ENCODE measurements at places on chromosomes 11 and 22.

- DNase-seq = no peak
Measured at GRCh38 chr22:49893025-49893424, 25.2 kb downstream of the ALG12 start.

DNA sequence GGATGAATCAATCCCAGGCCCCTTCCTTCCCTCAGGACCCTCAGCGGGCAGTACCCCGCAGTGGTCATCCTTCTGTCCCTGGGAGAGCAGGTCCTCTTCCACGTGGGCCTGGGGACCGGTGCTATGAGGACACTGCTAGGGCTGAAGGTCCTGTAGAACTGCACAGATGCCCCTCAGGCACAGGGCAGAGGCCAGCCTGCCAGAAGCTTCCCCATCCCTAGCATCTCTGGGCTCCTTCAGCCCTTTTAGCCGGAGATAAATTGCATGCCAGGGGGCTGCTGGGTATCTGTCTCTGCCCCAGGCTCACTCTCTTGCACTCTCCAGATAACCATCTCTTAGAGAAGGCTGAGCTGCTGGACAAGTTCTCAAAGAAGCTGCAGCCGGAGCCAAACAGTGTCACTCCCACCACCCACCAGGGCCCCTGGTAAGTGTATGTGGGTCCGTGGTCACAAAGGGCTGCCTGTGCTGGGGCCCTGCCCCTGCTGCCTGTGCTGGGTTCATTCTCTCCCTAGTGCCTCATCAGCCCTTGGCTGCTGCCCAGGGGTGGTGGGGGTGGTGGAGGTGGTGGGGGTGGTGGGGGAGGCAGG, 2.3 kb downstream of the ATG16L2 start:
- no peak for DNase-seq

DNA sequence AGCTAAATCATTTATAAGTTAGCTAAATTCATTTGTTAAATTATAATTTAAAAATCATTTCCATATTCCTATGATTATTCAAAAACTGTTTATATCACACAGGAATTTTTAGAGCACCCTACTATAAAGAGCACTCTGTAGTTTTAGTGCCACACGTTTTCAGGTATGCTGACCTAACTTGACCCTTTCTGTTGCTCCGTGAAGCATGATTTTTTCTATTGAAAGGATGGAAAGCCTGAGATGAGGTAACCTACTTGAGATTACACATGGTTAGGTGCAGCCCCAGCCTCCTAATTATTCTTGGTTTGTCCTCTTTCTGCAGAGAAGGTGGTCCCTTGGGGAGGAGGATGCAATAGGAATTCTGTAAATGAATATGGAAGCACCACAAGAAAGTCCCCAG, 72.6 kb downstream of the PPFIBP2 start:
- no peak for DNase-seq

DNA sequence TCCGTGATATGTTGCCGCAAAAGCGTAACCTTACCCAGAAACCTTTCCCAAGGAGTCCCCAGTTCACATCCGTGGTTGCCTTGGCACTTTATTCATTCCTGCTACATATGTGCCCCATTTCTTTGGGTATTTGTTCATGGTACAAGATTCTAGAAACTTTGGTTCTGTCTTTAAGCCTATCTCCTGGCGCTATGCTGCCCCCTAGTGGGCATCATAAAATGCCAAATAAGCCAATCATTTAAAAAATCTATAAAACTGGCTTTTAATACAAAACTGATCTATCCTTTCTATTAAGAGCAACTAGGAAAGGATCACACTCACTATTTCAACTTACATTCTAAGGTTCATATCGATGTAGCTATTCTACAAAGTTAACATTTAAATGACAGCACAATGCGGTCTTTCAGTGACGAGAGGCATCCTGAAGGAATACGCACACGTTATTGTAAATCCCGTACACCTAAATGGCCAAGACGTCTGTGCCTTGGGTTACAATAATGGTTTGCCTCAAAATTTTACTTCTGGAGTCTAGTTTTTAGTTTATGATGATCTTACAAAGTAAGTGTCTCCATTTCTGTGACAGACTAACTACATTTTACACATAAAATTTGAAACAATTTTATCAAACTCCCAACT, 16.2 kb downstream of the PIWIL3 start:
- DNase-seq = peak; percentile 43

GRCh38 chr11:78147807-78148206, 8.4 kb upstream of the ALG8 start:
- no peak for DNase-seq

GRCh38 chr11:12691473-12691872, 17.3 kb downstream of the TEAD1 start:
- DNase-seq = no peak

GRCh38 chr11:102046841-102047240, 396 bp upstream of the CFAP300 start:
- no peak for DNase-seq

GRCh38 chr11:541433-541885, 4.1 kb downstream of the LRRC56 start:
- DNase-seq = no peak

- no peak for DNase-seq
Measured at GRCh38 chr22:28424427-28425080, 255.1 kb downstream of the TTC28 start.

GRCh38 chr22:29079218-29079901, 6.5 kb downstream of the KREMEN1 start:
- no peak for DNase-seq

DNA sequence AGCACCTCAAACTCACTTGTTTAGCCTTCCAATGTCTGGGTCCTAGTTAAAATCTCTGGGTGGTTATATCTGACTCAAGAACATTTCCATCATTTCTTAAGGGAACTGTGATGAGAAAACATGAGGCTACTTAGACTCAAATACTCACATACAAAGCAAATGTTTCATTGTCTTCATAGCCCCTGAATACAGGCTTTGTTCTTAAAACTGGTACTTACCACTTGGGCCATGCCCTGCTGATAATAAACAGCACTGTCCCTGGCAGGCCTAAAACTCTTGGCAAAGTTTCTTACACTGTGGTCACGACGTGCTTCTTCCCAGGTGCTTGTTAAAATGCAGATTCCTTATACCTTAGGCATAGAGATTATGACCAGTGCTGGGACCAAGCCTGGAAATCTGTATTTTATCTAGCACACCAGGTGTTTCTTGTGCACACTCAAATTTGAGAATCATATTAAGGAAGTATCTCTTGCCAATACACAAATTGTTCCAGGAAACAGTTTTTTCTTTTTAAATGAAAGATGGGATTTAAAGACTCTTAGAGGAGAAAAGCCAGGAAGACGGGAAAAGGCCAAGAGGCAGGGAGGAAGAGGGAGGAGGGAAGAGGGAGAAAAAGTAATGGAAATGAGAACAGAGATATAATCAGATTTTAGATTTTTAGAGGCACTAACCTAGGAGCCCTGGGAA, 287.9 kb upstream of the MPPED2 start:
- no peak for DNase-seq

- no peak for DNase-seq
Measured at GRCh38 chr22:24989135-24989534, 36.6 kb downstream of the KIAA1671 start.

DNA sequence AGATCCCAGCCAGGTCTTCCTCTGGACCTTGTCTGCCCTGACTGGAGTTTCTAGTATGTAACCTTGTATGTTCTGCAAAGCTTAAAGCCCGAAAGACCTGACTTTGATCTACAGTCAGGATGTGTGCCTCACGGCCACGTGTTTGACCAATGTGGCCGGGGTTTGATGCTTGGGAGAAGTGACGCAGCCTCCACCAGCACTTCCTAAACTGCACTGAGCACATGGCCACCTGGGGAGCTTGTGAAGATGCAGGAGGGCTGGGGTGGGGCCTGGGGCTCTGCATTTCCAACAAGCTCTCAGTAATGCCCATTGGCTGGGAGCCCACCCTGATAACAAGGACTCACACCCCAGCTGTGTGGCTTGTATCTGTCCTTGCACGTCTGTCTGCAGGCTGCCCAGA, 53.2 kb downstream of the NAT10 start:
- DNase-seq = no peak

DNA sequence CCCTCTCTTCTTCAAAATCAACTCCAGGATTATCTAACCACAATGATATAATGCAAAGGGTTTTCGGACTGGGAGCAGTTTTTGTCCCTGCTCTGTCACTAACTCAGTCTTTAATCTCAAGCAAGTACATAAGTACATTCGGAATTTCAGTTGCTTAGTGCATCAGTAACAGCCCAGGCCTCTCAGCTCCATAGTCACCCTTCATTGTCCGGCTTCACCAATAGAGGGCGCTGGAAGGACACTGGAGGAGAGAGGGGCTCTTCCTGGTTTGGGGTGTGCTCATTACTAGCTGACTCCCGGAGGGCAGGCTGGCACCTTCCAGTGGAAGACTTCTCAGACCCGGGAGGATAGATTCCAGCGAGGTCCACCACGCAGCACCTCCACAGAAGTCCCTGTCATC, 90.4 kb upstream of the PDGFD start:
- DNase-seq = no peak

- no peak for DNase-seq
Measured at GRCh38 chr22:48396785-48397530, 1430.7 kb downstream of the BRD1 start.

DNA sequence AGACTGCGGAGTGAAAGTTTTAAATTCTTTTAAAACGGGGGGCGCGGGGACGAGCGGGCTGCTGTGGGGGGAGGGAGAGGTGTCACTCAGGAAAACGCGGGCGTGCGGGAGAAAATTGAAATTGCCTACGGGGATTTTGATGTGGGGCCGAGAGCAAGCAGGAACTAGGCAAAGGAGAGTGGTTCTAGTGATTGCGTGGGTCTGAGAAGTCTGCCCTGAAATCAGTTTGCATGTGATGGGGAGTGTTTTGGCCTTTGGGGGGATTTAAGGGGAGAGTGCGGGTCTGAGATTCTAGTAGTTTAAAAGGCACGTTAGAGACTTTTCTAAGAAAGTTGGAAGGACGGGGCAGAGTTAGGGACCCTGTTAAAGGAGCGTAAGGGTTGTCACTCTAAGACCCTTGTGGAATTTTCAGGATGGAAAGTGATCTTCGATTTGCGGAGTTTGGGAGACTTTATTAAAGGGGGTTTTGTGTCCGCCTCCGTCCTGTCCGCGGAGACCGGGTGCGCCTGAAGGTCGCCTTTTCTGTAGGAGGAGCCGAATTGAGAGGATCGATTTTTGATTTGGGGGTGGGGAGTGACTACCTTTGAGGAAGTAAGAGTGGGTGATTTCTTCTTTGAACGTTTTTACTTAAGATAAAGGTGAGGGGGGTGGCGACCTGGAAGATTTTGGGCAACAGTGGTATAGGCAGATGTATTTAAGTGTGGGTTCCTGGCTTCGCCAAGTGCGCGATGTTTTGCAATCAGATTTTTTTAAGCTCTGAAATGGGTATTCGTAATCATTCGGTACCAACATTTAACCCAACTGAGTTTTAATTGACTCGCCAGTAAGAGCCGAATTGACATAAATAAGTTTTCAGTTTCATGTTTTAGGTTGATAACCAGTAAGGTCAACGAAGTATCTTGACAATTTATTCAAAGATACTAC, 1.1 kb downstream of the EED start:
- DNase-seq = peak; percentile 12

DNA sequence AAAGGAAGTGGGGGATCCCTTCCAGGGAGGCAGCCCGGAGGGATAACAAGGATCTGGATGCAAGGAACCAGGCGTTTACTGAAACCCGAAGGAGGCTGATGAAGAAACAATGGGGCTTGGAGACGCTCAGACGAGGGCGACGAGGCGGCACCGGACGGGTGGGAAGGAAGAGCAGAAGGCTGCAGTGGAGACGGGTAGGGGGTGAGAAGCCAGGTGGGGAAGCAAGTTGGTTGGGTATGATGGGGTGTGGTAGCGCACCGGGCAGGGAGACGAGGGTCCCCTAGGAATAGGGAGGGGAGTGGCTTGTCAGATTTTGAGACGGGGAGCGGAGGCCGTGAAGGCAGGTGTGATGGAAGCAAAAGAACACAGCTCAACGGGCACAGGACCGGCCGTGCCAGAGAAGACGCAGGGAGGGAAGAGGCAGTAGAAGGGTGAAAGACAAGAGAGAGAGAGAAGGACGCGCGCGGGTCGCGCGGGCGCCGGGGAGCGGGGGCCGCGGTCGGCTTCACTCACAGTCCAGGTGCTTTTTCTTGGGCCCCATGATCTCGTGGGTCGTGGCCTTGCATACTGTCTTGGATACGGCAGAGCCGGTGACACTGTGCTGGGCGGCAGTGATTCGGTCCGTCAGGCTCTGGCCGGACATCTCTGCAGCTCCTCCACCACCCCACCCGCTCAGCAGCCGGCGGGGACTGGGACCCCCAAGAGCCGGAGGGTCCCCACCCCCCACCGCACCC, 579 bp downstream of the PICALM start:
- no peak for DNase-seq

- no peak for DNase-seq
Measured at GRCh38 chr11:123219066-123219690, 24.1 kb upstream of the CLMP start.

- DNase-seq = peak; percentile 38
Measured at GRCh38 chr11:61254403-61255025, 13.5 kb downstream of the PGA5 start.

DNA sequence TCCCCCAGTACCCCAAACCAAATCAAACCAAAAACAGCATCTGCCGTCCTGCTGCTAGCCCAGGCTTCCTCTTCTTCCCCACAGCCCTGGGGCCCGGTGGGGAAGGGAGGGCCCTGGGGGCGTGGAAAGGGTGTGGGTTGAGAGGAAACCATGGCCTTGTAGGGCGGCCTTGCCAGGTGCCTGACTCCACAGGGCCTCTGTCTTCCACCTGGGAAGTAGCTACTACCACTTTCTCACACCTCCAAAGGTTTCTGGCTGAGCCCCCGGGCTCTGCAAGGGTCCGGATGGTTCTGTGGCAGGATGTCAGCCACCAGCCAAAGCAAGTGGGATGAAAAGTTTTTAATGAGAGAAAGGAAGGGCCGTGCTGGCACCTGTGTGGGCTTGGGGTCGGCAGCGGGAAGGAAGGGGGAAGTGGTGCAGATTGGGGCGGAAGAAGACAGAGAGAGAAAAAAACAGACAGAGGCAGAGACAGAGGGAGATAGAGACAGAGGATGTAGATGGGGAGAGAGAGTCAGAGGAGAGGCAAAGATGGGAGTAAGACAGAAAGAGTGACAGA, 10.5 kb downstream of the TPST2 start:
- peak; percentile 52 for DNase-seq

GRCh38 chr11:24122291-24122690, 374.6 kb upstream of the LUZP2 start:
- no peak for DNase-seq

- no peak for DNase-seq
Measured at GRCh38 chr11:67264877-67265632, 1.2 kb upstream of the GRK2 start.

- DNase-seq = no peak
Measured at GRCh38 chr11:73156686-73157085, 14.6 kb upstream of the FCHSD2 start.

- DNase-seq = no peak
Measured at GRCh38 chr22:41048791-41049717, 43.3 kb upstream of the EP300 start.

GRCh38 chr11:1736447-1736992, 13.9 kb downstream of the IFITM10 start:
- DNase-seq = no peak

- no peak for DNase-seq
Measured at GRCh38 chr11:29272019-29272654, 744.7 kb downstream of the KCNA4 start.

GRCh38 chr22:50274311-50274710, 4.1 kb upstream of the MAPK11 start:
- peak; percentile 47 for DNase-seq

GRCh38 chr11:88152381-88152780, 22.9 kb downstream of the RAB38 start:
- DNase-seq = no peak

GRCh38 chr11:120108785-120109168, 29.1 kb downstream of the TRIM29 start:
- no peak for DNase-seq

- DNase-seq = no peak
Measured at GRCh38 chr22:29022101-29022817, 39.4 kb downstream of the C22orf31 start.
